ENCODE measurements at places on chromosomes 3 and 15.

- DNase-seq: no peak
Measured at GRCh38 chr3:151568184-151568583, 107.3 kb upstream of the IGSF10 start.

- no peak for DNase-seq
Measured at GRCh38 chr15:64653757-64654156, 121.6 kb downstream of the RBPMS2 start.

- no peak for DNase-seq
Measured at GRCh38 chr15:33243869-33244268, 49.4 kb upstream of the FMN1 start.

DNA sequence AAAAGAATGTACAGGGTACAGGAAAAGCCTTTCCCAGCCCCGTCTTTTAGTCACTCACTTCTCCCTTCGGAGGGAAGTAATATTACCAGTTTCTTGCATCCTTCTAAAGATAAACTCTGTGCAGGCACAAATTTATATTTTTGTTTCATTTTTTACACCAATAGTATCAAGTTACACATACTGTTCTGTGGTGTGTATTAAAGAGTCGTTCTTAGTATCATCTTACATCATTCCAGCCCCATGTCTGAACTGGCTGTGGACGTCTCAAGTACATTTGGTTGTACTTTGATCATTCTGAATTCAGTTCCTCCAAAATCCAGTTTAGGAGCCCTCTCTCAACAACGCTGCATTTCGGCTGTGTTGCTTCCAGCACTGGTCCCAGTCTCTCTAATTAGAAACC, 68.7 kb downstream of the LMLN start:
- DNase-seq: no peak

Measured in germinal center (tissue), 1 donor.